Fibroblast of the conjunctiva (primary cell): ENCODE measurements at places on chromosomes 11 and 22.

- DNase-seq: no peak
Observed at GRCh38 chr11:117449111-117449693, 121.5 kb downstream of the CEP164 start.

DNA sequence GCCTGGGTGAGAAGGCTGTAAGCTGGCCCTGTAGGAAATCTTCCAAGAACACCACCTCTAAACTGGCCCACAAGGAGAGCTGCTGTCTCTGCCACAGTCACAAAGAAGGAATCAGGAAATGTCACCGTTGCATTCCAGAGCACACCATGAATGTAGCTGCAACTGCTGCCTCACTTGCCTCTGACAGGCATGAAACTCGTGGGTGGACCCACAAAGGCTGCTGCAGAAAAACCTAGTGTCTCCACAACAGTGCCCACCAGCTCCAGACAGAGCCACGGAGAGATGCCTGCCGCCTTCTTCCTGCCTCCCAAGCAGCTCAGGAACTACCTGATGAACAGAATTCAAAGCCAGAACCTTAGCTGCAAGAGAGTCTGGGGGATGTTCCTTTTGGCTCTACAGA, 10.5 kb downstream of the DNAJB13 start:
- DNase-seq: no peak

DNA sequence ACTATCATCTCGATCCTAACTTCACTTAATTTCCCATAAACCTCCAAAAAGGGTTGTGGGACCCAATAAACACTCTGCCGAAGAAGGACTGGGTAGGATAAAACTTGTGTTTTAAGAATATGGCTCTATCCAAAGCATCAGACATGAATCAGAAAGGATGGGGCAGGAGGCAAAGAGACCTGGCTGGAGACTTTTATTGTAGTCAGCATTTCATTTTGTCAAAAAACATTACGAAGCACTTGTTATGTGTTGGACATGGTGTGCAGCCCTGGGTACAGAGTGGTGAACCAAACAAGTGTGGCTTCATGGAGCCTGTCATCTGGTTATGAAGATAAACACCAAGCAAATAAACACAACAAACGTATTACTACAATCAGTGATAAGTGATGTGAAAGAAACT, 17.3 kb downstream of the IL10RA start:
- no peak for DNase-seq

GRCh38 chr22:27489178-27489675, 312.3 kb downstream of the MN1 start:
- DNase-seq: peak; percentile 53

DNA sequence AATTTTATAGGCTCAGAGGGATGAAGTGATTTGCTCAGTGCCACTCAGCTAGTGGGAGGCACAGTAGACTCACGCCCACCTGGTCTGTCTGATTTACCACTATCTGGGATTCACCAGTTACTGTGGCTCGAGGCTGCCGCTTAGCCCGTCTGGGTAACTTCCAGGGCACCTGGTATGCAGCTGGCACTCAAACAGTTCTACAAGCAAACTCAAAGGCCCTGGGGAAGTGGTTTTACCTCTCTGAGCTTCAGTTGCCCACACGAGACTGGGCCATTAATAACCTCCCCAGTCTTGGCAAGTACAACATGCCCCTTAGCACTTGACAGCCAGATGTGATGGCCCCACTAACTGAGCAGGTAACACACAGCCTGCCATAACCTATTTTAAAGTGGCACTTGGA, 2.6 kb downstream of the GDPD5 start:
- no peak for DNase-seq

- DNase-seq: no peak
Observed at GRCh38 chr11:112623057-112623456, 338.2 kb upstream of the NCAM1 start.

- DNase-seq: no peak
Observed at GRCh38 chr11:133638921-133639320, 106.6 kb upstream of the OPCML start.

DNA sequence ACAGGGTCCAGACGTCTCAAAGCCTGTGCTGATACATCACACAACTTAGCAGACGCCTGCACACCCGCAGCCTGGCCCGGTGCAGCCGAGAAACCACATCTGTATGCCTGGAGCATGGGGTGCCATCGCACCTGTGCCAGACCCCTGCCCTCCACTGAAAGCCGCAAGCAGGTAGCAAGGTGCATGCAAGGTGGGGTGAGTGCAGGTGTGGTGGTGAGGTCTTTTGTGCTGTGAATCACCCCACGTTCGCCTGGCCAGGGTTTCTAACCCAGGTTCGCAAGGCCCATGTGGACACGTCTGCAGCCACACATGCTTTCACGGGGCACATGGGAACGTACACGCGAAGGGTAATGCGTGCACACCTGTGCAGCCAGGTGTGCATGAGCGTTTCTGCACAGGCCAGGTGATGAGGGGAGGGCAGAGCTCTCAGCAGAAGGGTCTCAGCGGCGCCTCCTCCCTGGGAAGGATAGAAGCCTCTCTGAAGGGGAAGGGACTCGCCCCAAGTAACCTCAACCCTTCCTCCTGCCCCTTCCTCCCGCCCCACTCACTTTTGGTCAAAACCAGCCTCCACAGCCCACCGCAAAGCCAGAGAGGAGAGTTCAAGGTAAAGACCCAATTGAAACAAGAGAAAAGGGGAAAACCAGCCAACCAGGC, 19.5 kb downstream of the CBX7 start:
- DNase-seq: no peak

GRCh38 chr11:269146-269890, 8.9 kb upstream of the NLRP6 start:
- DNase-seq: no peak

DNA sequence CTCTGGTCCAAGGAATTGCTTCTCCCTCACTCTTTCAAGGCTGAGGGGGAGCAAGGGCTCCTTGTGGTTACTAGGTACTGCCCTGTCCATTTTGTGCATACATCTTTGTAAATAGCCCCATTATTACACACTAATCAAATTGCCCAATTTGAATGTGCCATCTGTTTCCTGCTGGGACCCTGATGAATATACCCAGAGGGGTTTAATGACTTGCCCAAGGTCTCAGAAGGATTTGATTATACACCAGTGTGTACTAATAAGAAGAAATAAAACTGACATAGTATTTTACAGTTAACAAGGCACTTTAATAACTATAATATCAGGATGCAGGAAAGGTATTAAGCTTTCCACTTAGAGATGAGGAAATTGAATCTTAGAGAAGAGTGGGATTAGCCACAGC, 64.6 kb upstream of the PTPRJ start:
- DNase-seq: no peak

GRCh38 chr11:131764649-131765048, 394.2 kb downstream of the NTM start:
- no peak for DNase-seq

DNA sequence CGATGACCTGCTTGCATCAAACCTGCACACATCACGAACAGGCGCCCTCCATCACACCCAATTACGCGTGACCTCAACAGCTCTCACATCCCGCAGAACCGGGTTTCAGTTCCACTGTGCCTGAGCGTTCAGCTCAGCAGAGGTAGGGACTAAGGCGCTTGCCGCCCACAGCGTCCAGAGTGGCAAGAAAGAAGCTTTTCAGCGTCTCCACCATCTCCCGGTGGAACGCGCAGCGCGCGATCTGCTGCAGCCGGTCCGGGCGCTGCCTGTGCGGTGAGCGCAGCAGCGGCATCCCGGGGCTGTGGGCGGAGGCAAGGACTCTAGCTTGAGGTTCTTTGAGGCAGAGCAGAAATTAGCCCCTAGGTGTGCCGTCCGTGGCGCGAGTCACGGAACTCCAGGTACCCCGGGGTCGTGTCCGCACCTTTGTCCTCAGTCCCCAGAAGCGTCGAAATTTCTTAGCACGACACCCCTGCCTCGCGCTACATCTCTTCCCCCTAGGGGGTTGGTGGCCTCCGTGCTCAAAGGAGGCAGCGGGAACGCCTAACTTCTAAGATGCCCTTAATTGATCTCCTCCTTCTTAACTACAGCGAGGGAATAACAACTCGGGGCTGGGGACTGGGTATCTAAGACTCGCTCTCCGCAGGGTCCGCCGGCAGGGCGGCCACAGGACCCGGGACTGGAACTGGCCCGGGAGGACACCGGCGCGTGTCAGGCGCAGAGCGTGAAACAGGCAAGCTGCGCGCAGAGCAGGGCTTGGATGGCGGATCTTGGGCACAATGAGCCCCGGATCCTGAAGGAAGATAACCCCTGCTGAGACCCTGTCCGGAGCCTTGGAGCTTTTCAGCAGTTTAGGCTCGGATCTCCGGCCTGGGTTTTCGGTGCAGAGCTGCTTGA, 1.7 kb upstream of the CALCA start:
- no peak for DNase-seq

DNA sequence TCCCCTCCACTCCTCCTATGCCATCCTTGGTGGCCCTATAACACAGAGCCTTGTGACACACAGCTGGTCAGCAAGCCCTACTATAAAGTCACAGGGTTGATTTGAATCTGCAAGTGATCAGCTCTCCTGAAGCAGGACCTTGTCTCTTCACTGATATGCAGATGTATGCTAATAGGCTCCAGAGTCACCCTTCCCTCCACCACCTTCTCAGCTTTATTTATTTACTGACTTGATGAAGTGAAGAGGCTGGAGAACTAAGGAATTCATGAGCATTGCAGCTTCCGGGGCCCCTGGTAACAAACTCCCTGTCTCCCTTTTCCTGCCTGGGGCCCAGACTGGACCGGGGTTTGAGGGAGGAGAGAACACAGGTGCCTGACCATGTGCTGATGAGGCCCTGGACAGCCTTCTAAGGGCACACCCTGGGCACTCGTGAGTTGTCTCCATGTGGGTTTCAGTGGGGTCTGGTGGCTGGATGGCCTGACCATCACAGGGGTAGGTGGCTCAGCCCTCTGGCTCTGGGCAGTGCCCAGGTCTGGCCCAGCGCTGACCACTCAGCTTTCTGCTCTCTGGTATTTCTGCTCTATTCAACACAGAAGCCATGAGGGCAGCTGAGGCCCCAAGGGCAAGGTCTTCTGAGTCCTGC, 307.5 kb downstream of the NTM start:
- DNase-seq: no peak

DNA sequence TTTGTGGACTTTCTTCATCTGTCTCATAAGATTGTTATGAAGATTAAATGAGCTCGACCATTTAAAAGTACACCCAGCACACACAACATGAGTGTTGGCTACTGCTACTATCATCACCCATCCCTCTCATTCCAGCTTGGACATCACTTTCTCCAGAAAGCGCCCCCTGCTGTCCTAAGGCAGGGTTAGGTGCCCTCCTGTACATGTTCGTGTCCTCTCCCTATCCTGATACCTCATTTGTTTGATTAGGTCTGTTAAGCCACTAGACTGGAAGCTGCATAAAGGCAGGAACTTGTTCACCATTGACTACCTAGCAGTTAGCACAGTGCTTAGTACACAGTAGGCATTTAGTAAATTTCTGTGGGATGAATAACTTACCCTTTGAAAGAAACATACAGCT, 85.5 kb downstream of the ENTHD1 start:
- no peak for DNase-seq

DNA sequence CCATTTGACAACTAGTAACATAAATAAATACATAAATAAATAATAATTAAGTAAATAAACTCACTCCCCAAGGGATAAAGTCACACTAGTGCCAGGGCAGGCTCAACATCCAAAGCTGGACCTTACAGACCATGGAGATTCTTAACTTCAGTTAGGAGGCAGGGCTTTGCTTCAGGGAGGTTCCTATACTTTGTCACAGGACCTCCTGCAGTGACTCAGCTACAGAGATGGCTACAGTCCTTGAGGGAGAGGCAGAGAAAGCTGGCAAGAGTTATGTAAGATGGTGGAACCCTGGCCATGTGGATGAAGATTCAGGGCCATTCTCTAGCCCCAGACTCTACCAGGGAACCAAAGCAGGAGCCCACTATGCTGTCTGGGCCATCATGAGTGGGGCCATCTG, 74.1 kb upstream of the CADM1 start:
- DNase-seq: no peak

DNA sequence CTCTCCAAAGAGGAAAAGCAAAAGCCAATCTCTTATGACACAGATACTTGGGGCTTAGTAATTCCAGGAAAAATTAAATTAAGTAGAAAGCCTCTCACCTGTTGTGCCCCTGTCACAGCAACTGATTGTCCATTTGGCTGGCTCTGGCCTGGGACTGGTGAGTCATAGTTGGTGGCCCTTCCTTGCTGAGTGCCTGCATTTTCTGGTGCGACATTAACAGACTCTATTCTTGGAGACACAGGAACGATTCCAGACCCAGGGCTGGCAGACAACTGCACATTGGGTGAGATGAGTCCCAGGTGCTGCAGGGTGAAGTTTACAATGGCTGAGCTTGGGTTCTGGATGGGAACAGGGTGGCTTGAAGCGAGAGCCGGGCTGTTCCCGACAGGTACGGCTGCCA, 15.6 kb downstream of the E2F8 start:
- no peak for DNase-seq

DNA sequence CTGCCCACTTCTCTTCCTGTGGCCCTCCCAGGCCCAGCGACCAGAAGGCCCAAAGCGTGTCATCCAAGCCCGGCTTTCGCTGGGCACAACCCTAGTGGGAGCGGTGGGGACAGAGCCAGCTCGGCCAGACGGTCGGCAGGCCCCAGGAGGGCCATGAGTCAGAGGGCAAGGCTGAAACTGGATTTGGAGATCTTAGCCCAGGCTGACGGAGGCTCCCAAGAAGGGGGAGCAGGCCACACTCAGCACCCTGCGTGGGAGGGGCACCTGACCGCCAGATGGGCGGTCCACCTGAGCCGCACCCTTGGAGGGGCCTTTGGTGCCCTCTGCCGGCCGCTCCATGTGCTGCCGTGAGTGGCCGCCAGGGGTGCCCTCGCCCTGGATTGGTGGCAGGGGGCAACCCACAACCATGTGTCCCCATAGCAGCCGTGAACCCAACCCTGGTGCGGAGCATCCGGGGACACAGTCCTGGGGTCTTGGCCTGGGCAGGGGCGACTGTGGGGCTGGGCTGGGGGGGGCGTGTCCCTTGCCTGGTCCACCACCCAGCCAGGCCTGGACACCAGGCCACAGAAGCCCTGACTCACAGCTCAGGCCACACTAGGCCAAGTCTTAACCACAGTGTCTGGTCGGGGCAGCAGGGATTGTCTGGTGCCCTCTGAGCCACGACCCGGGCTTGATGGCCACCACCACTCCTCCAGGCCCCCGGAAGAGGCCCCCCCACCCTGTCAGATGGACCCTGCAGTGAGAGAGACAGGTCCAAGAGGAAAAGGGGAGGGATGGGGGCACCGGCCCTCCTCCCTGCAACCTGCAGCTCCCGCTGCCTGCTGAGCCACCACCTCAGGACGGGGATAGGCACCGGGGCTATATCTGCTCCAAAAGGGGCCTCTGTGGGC, 19.2 kb upstream of the TALDO1 start:
- peak; percentile 85 for DNase-seq

DNA sequence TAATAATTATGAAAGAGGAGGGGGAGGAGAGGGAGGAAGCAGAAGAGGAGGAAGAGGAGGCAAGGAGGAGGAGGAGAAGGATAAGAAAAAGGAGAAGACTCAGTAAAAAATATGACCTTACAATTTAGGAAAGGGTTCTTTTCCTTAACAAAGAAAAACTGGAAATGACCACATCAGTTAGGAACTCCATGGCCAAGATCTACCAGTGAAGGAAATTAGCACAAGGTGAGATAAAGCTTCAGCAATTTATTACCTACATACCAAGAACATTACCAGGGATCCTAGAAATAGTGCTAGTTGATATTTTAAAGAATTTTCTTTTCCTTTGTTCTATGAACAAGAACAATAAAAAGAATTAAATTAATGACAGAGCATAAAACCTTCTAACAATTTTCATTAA, 172.7 kb downstream of the LRRC4C start:
- no peak for DNase-seq
